ENCODE measurements at places on chromosomes 1 and 21.

- DNase-seq: no peak
Measured at GRCh38 chr1:218575856-218576255, 230.7 kb downstream of the TGFB2 start.

GRCh38 chr1:236338096-236338495 is 56.0 kb upstream of the EDARADD start:
- DNase-seq: no peak

- DNase-seq: no peak
Measured at GRCh38 chr1:202324646-202325045, 17.1 kb downstream of the UBE2T start.

- no peak for DNase-seq
Measured at GRCh38 chr1:59468828-59469428, 172.0 kb downstream of the FGGY start.

DNA sequence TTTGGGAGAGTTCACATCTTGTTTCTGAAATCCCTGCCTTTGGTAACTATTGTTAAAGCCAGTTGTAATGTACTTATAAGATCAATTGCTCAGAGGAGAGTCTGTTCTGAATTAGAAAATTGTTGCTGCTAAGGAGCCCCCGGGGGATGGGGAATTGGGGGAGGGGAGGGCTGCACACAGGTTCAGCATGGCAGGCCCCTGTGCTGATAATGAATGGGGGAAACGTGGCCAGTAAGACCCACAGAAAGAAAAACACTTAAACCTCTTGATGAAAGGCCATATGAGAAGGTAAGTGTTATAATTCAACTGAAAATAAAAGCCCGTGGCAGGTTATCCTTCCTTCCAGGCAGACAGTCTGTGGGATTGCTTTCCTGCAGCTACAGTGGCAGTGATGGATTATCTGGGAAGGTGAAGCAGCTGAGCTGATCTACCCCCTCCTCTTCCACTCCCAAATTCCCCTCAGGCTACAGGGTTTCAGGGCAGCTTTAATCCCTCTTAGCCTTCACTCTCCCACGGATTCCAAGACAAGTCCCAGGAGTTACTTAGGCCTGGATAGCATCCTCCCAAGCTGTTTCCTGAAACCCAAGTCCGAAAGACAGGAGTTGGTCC is 398.8 kb downstream of the TBX15 start:
- no peak for DNase-seq

- DNase-seq: no peak
Measured at GRCh38 chr21:44511219-44511937, 28.6 kb downstream of the KRTAP10-1 start.

- DNase-seq: no peak
Measured at GRCh38 chr1:165387961-165388360, 31.4 kb upstream of the LMX1A start.

DNA sequence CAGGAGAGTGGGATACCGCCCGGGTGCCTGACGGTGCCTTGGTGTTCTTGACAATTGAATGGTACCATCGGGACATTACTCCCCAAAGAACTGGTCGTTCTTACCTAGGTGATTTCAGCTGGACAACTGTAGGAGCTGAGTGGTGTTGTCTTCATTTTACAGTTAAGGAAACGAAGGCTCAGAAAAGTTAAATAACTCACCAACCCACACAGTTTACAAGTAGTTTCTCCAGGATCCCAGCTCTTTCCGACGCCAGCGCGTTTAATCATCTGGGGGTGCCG is 1.6 kb downstream of the PIK3CD start:
- DNase-seq: no peak

DNA sequence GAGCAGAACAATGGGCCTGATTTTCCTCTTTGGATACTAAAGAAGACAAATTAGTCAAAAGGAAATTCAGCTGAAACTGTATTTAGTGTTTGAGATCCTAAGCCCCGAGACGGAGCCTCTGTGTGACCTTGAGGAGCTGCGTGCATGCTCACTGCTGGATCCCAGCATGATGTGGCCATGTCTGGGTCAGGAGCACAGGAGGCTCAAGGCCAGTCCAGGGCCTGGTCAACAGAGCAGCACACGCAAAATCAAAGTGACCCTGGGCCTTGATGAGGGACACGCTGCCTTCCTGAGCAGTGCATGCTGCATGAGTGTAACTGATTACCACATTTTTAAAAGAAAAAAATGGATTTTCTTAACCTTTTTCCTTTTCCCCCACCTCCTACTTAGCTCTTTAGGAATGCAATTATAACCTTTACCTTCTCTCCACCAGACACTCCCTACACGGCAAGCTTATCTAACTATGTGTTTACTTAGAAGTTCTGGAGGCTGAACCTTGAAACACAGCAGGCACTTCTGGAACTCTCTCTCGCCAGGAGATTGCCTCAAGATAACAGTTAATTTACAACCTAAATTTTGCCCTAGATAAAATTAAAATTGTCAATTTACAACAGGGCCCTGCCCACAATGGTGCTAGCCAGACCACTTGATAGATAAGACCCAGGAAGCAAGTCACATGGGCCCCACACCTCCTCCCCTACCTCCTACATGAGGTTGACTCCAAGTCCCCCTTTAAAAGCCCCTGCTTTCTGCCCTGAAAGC is 144.6 kb downstream of the LRIG2 start:
- DNase-seq: no peak

GRCh38 chr1:54557671-54558355 is 9.8 kb downstream of the ACOT11 start:
- no peak for DNase-seq

- DNase-seq: peak; percentile 54
Measured at GRCh38 chr1:50047916-50048694, 24.4 kb upstream of the AGBL4 start.

DNA sequence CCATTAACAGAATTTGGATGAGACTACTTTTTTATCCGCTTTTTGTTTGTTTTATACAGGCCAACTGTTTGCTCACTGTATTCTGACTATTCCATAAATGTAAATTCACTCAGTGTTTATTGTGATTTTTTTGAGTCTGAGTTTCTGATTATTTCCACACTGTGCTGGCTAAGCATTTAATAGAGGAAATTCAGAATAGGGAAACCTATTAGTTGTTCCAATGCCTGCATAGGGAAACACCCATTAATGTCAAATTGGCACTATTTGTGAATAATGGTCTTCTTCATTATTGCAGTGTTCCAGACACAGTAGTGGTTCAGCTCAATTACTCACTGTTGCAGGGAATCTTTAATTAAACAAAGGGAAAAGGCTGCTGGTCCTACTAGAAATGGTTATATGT is 174.7 kb upstream of the SGIP1 start:
- DNase-seq: peak; percentile 35

GRCh38 chr1:20147846-20148570 is 8.9 kb downstream of the PLA2G2F start:
- no peak for DNase-seq

DNA sequence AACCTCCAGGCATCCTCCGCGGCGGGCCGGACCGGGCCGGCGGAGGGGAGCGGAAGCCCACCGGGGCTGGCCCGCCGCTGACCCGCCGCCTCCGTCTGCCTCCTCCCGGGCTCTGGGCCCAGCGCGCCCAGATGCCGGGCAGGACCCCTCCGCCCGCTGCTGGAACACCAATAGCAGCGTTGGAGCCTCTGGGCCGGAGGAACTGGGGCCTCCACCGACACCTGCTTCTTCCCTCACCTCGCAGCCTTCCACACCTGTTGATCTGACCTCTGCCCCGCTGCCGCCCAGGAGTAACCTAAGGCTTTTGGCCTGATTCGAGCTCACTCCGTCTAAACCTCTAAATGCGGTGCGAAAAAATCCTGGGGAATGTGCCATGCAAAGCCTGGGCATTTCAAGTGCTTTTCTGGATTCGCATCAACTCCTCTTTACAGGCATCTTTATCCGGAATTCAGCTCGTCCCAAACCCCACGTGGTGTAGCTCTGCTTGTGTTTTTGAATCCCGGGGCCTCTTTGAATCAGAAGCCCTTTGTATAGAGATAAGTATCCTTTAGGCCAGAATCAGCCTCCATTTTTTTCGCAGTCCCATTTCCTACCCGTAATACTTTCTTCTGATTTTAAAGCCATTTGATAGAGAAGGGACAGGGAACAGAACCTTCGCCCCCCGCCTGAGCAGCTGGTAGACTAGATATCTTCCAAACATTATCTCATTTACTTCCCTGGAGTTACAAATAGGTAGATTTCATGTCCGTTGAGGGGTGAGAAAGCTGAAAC is 680 bp upstream of the CNN3 start:
- DNase-seq: no peak

GRCh38 chr1:195373856-195374255 is 1234.4 kb downstream of the KCNT2 start:
- DNase-seq: no peak

GRCh38 chr21:38448671-38449385 is 49.4 kb downstream of the ERG start:
- no peak for DNase-seq

DNA sequence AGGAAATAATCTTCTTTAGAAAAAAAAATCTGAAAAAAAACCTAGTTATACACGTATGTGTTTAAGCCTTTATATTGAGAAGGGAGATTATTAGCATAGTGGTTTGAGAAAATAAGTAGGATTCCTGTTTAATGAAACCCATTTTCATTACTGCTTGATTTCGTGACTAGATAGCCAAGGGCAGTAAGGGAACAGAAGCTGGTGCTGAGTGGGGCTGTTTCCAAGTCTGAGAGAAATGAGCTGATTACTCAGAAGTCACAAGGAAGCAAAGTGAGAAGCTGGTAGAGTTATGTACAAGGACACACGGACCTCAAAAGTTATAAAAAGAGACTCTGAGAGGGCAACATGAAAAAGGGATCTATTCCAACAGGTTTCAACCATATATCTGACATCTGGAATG is 256.5 kb downstream of the TTLL7 start:
- no peak for DNase-seq

DNA sequence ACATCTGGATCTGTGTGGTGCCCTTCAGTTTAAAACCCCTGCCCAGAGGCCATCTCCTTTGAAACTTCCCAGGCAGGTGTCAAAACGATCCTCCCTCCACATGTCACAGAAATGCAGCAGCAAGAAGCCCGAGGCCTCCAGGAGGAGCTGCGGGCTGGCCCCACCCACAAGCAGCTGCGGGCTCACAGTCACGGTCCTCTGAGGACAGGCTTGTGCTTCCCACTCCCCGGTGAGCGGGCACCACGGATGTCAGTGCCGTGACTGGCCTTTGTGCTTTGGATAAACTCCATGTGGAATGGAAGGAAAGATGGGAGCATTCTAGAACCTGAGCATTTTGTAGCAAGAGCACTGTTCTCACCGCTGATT is 65.8 kb downstream of the SIK1 start:
- peak; percentile 60 for DNase-seq

- DNase-seq: no peak
Measured at GRCh38 chr1:77371396-77371795, 89.6 kb downstream of the AK5 start.

DNA sequence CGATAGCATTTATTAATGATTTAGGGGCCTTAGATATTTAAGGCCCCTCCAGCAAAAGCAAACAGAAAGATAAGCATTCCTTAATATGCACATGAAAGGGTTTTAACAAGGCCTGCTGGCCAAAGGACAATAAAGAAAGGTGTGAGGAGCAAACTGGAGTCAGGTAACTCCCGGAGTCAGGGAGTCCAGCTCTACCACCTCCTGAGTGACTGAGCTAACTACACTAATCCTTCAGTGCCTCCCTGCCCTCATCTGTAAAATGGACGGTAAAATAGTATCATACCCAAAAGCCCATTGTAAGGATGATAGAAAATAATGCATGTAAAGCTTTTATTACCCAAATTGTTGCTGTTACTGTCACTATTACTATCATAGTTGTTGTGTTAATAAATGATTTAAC is 161.7 kb downstream of the SIPA1L2 start:
- DNase-seq: no peak
